ENCODE measurements at places on chromosomes 12 and 14.

DNA sequence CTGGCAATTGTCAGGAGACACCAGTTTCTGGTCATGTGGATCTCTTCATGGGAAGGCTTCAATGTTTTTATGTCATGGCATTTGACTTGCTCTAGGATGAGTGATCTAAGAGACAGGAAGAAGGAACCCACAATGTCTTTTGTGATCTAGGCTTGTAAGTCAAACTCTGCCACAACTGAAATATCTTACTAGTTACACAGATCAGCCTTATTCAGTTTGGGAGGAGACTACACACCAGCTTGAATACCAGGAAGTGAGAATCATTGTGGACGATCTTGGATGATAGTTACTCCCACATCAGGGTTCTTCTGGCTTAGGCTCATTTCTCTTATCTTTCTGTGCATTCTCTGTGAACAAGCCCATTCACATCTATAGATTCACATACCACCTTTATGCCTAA is 236.2 kb upstream of the FBXO33 start:
- no peak for DNase-seq

GRCh38 chr12:109594556-109595317 is 21.1 kb downstream of the MVK start:
- no peak for DNase-seq

DNA sequence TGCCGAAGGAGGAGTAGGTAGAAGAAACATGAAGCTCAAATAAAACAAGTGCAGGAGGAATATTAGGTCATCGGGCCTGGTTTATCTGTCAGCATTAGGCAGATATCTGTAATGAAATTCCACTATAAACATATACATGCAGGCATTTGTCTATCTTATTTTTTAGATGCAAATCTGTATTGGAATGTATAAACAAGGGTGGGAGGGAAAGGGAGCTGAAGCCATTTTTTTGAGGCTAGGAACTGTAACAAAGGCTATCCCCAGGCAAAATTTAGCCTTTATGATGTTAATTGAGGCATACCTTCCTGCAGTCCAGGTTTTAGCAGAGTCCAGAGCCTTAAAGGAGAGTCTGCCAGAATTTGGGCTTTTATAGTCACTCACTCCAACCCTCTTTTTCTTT is 72.5 kb downstream of the PHLDA1 start:
- DNase-seq = no peak

DNA sequence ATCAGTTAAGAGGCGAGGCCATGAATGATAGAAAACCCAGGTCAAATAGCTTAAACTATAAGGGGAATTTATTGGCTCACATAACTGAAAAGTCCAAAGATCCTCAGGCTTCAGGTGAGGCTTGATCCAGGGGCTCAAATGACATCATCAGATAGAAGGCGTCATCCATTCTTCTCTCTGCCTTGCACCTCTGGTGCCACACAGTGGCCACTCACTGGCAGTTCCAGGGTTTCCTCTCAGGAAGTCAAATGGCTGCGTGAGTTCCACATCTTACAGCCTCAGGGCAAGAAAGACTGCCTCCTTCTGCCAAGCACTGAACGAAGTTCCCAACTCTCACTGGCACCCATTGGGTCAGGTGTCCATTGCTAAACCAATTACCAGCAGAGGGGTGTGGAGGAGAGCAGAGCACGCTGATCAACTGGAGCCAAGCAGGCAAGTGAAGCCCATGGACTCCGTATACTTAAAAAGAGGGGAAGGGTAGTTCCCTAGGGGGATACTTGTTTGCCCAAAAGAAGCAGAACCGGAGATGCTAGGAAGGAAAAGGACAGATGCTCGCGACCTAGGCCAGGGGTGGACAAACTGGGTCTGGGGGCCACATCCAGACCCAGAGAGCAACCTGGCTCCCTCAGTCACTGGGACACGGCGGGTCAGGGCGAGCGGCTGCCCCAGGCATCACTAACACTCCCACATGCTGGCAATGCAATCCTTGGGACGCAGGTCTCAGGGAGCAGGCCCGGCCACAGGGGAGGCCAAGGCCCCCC is 69.3 kb downstream of the SERPINA3 start:
- no peak for DNase-seq

DNA sequence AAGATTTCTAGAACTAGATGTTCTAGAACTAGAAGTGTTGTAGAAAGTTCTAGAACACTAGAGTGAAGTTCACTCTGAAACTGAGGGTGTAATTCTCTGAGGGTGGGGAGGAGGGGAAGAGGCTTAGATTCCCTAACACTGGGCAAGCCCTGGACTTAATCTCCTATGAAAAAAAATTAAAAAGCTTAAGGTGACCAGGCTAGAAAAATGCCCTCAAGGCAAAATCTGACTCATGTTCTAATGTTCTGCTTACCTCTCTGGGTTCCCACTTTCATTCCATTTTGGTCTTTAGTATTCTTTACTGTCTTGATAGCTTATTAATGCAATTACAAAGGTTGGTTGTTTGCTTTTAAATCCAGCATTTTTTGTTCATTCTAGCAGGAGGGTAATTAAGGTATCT is 101.5 kb downstream of the KICS2 start:
- no peak for DNase-seq

DNA sequence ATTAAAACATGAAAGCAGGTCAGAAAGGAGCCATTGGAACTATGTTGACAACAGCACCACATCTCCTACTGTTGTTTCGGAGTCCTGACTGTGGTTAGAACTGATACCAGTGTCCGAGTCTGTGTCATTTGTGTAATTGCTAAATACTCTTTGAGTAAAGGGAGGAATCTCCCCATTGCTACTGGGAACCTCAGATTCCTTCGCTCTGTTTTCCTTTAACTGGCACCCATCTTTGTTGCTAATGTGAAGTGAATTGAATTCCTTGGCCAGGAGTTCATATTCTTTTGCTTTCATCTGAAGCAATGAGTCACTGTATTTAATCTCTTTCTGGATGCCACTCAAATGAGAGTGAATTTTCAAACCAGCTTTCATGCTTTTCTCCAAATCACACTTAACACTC is 31.5 kb downstream of the RASSF9 start:
- DNase-seq = no peak

- no peak for DNase-seq
Observed at GRCh38 chr12:38961012-38961411, 55.6 kb upstream of the CPNE8 start.

DNA sequence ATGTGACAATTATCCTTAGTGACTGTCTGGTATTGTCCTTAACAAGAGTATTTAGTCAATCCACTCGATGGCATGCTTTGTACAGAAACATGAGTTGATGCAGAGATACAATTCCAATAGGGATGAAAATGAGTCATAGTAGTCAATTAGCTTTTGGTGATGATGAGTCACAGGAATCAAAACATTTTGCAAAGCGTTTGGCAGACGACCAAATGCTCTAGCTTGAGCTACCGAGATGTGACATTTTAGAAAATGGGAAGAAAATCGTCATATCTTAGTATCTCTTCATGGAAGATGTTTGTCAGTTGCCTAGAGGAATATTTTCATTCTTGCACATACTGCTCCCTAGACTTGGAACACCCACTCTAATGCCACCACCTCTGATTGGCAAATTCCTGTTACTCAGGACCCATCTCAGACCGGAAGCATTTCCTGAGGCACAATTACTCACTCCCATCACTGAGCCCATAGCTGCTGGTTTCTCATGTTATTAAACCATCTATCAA is 95.0 kb downstream of the LMNTD1 start:
- DNase-seq = no peak

GRCh38 chr14:37087520-37087919 is 84.9 kb downstream of the SLC25A21 start:
- no peak for DNase-seq

- DNase-seq = no peak
Observed at GRCh38 chr12:112161711-112162110, 36.4 kb downstream of the TRAFD1 start.

GRCh38 chr14:91158091-91158790 is 44.4 kb downstream of the DGLUCY start:
- DNase-seq = no peak

DNA sequence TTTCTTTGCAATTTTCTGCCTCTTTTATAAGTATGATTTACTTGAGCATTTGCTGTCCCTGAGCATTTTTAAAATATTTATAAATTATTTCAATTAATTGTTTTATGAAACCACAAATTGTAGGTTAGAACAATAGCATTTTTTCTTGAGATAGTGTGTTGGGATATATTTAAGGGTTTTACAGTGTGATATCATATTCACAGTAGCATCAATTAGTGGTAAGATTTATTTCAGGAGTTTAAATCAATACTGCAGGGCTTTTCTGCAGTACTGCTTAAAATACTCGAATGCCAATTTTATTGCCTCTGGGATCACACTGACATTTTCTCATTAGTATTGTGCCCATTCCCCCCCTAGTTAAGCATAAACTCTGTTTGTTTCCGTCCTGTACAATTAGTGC is 82.2 kb downstream of the BHLHE41 start:
- no peak for DNase-seq

DNA sequence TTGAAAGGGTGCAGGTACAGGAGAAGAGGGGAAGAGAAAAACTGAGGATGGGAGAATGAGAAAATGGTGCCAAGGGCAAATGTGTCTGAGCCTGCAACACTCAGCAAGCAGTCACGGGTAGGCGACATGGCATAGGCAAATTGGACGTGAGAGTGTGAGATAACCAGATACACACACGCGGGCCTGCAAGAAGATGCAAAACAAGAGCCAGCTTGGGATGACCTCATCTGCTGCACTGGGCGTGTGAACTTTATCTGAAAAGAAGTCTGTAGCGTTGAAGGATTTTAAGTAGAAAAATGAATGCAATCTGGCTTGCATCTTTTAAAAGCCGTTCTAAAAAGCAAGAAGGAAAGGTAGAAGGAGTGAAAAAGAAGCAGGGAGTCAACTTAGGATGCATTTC is 160.4 kb downstream of the NTF3 start:
- no peak for DNase-seq

GRCh38 chr12:13628067-13628466 is 353.3 kb downstream of the GRIN2B start:
- DNase-seq = no peak

DNA sequence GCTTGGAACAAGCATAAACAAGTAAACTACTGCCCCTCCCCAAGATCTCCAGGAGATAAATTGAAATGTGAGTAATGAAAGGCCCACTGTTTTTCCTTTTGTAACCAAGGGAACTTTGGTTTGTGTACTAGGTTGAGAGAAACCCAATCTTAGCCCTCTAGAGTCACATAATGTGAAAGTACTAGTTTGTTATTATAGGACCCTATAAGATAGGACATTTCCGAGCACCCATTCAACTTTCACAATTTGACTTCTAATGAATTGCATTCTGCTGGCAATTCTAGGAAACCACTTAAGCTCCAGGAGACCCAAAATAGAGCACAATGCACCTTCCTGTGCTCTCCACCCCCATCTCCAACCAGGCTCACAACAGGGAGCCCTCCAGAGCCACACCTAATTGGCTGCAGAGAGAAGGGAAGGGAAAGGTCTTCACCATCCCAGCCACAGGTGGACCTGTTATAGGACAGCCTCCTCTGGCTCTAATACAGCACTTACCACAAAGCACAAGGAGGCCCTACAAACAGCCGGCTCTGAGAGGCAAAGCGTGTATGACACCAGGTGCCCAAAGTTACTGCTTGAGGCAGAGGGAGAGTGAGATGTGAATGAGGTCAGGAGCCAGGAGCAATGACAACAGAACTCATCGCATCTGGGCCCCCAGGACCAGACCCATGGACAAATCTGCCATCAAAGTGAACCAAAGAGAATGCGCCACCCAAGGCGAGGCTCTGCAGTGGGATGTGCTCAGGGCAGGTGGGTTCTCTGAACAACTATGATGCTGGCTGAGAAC is 163.3 kb upstream of the NTF3 start:
- no peak for DNase-seq

DNA sequence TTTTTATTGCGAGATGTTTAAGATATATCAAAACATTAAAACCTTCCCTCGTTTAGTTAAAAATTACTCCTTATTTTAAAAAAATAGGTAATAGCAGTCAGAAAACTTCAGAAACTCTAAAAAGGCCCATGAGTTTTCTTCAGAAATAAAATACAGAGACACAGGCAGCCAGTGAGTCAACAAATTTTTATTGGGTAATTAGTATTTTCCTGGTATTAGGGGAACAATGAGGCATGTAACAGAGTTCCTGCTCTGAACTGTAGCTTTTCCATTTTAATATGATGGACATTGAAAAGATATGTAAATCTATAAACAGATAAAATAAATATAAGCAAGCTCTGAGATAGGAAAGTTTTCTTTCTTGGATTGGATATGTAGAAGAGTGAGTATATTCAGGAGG is 399 bp upstream of the ZNF705A start:
- no peak for DNase-seq

GRCh38 chr12:18683327-18684013 is 54.3 kb downstream of the PLCZ1 start:
- no peak for DNase-seq

GRCh38 chr12:107525063-107525718 is 160.4 kb upstream of the PWP1 start:
- DNase-seq = no peak

- no peak for DNase-seq
Observed at GRCh38 chr12:115598871-115599811, 678.4 kb downstream of the MED13L start.

GRCh38 chr12:5718680-5719079 is 226.4 kb downstream of the ANO2 start:
- no peak for DNase-seq

DNA sequence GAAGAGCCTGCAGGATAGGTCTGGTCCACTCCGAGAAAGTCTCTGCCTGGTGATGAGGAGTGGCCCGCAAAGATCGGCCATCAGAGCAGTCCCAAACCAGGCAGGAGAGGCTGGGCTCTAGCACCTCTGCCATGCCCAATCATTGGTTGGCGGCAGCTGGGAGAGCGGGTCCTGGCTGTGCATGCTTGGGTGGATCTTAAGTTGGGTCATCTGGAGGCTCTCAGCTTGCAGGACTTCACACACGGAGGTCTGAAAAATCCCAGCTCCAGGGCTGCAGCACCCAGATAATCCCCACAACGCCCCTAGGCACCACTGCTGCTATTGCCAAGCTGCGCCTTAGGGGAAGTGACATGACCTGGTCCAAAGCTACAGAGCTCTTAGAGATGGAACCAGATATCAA is 766.7 kb upstream of the TBX3 start:
- no peak for DNase-seq

- no peak for DNase-seq
Observed at GRCh38 chr12:71438670-71439361, 782 bp upstream of the LGR5 start.

DNA sequence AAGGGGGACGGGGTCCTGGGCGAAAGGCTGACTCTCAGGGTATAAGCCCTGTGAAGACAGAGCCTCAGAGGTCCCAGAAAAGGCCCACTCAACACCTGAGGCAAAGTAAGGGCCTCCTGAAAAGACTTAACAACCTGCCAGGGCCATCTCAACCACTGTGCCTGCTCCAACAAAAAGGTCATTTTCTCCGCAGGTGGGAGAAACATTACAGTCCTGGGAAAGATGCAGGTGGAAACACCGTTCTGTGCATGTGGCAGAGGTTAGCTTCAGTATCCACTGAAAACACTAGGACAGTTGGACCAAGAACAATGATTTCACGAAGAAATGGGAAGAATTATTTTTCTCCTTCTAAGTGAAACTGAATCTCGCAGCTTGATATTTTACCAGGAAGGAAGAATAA is 50.9 kb downstream of the CCDC88C start:
- DNase-seq = no peak

Measured in mesothelial cell of epicardium (in vitro differentiated cells).